ENCODE measurements at places on chromosomes 2 and 18.

- DNase-seq = no peak
Measured at GRCh38 chr2:200307724-200308545, 1.4 kb downstream of the SPATS2L start.

DNA sequence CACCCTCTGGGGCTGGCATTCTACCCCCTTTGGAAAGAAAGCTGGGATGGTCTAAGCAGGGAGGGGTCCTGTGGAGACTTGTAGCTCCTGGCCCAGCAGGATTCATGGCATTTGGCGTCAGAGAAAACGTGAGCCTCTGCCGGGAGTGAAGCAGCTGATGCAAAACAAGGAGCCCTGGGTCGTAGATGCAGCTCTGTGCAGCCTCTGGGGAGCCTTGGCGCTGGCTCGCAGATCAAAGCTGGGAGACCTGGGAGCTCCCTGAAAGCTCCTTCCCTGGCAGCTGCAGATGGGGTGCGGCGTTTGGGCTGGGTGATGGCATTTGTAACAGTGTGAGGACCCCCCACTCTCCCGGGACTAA lies 148.3 kb downstream of the KLHL29 start:
- DNase-seq = no peak

GRCh38 chr2:224190234-224190935 lies 151.3 kb upstream of the SERPINE2 start:
- no peak for DNase-seq

GRCh38 chr2:191297033-191297432 lies 51.8 kb downstream of the MYO1B start:
- no peak for DNase-seq

GRCh38 chr2:127649100-127649611 lies 3.2 kb downstream of the GPR17 start:
- no peak for DNase-seq

GRCh38 chr2:65320946-65321345 lies 93.3 kb downstream of the ACTR2 start:
- DNase-seq = no peak

DNA sequence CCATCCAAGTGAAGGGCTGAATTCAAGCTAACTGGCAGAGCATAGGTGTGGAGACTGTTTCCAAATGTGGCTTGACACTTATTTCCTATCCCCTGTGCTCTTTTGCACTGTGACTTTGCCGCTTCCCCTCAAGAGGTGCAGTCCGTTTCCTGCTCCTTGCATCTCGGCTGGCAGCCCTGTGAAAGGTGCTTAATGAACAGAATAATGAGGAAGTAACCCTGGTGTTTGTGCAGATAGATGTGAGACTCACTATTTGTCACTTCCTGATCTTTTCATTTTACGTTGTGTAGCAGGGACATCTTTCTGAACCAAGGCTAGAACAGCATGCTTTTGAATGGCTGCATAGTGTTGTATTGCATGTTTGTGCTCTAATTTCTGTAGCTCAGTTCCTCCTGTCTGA lies 60.8 kb downstream of the CEP192 start:
- no peak for DNase-seq

GRCh38 chr2:11876436-11876835 lies 130.0 kb downstream of the LPIN1 start:
- DNase-seq = peak; percentile 1

DNA sequence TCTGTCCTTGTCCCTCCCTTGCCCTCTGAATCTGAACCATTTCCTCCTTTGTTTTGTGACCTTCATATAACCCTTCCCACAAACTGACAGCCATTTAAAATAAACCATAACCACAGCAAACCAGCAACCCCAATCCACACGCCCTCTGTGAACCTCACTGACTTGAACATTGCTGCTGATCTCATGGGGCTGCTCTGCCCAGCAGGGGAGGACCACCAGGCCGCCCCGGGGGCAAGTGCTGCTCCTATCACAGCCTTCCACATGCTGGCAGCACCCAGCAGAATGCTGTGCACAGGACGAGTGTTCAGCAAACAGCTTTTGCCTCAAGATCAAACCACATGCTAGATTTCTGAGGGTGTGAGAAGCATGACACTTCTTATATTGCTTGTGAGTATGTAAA lies 73.9 kb upstream of the UXS1 start:
- no peak for DNase-seq

- DNase-seq = peak; percentile 64
Measured at GRCh38 chr18:34773961-34774766, 64.1 kb downstream of the DTNA start.

DNA sequence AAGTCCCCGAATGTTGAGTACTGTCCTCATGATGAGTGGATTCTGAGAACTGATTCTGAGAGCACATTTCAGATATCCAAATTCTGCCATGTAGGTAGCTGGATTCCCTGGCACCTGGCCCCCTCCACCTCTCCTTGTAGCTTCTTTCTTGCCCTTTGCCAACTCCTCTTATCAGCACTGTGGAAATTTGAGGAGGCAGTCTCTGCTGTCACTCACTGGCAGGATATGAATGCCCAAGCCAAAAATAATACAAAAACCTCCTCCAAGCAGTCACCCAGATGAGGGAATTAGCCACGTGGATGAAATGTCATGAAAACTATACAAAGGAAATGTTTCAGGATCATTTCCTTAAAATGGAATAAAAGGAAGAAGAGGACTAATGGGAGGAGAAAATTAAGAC lies 276.8 kb downstream of the SETBP1 start:
- no peak for DNase-seq

- DNase-seq = no peak
Measured at GRCh38 chr2:56465491-56465890, 281.7 kb downstream of the CCDC85A start.

- DNase-seq = no peak
Measured at GRCh38 chr2:219634171-219634940, 6.9 kb downstream of the SLC4A3 start.

GRCh38 chr2:231187736-231188505 lies 10.5 kb upstream of the ARMC9 start:
- DNase-seq = no peak

DNA sequence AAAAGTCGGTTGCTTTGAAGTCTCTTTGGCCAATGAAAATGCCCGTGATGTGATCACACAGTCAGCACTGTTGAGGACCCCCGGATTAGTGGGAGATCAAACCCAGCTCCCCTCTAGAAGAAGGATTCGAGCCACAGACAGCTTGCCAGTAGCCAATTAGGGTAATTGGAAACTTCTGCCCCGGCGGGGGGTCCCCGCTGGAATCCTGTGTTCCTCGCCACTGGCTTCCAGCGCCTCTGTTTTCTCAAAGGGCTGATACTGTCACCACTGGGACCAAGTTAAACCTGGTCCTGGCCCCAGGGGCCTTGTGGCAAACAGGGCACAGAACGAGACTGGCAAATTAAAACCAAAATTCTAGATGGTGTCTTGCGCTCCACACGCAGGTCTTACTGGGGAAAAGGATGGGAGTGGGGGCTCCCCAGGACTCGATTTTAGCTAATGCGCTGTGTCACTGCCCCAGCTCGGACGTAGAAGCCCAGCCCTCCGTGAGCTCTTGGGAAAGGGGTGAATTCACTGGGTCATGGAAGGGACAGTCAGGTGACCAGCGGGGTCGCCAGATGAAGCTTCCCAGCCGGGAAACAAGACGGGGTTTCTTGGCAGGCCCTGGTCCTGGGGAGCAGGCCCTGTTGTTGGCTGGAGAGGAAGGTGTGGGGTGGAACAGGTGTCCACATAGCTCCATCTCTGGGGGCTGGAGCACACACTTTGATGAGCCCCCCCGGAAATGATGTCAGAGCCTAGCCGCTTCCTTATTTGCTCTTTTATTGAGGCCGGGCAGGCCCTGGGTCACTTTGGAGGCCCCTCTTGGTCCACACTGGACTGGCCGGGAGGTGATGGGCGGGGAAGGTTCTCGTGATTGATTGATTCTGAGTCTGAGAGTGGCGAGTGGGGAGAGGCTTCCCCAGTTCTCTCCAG lies 90.2 kb downstream of the SMAD7 start:
- DNase-seq = no peak

- peak; percentile 72 for DNase-seq
Measured at GRCh38 chr2:71581026-71581425, 127.7 kb downstream of the DYSF start.

- no peak for DNase-seq
Measured at GRCh38 chr2:239318790-239319661, 81.8 kb downstream of the HDAC4 start.

- no peak for DNase-seq
Measured at GRCh38 chr18:46134920-46135675, 30.9 kb downstream of the HAUS1 start.

DNA sequence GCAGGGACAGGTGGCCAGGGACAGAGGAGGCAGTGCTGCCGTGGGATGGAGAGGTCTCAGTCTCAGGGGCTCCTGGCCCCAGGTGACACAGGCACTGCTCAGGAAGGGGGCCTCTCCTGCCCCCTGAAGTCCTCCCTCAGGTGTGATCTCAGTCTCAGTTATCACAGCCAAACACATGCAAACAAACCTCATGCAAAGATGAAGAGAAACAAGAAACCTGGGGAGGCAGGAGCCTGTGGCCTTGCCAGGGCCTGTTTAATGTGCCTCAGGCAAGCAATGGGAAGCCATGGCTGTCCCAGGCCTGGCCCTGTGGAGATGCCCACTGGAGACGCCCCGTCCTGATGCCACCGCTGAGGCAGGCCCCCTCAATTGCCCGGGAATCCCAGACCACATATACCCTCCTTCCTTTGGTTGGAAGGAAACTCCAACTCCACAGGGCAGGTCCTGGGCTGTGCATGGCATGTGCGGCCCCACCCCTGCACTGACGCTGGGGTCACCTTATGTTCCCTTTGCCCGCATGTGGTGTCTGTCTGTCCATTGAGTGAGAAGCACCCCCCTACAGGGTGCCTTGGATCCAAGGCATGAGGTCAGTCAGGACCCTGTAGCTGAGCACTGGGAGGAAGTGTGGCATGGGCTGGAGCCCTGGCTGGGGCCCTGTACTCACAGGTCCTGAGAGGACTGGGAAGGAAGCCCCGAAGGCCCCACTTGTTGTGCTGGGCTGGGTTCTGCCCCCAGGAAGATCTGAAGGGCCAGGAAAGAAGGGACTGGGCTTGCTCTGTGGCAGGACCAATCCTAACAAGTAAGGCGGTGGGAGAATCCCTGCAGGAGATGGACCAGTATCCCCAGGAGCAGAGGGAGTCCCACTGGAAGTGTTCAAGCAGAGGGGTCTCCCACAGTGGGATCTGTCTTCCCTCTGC lies 68.8 kb upstream of the RAB6C start:
- no peak for DNase-seq

GRCh38 chr2:216646116-216646515 lies 12.9 kb downstream of the IGFBP2 start:
- no peak for DNase-seq

- DNase-seq = no peak
Measured at GRCh38 chr2:60386436-60386835, 167.0 kb downstream of the BCL11A start.

GRCh38 chr2:200625282-200625681 lies 39.5 kb downstream of the AOX1 start:
- DNase-seq = no peak

GRCh38 chr2:41510108-41510507 lies 537.7 kb upstream of the PKDCC start:
- no peak for DNase-seq

DNA sequence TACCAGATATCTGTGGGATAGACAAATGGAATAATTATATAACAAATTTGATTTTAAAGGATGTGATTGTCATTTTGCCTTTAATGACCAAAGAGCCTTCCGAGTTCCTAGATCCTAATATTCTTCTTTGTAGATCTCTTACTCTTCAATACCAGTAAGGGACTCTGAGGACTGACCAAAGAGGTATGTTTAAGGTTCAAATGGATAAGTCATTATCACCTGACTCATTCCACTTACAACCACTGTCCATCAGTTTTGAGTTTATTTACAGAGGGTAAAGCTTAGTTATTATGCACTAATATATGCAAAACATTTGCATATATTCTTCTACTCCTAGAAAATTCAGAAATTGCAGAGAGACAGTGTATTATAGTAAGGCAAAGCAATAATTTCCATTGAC lies 62.7 kb downstream of the CCDC148 start:
- no peak for DNase-seq

DNA sequence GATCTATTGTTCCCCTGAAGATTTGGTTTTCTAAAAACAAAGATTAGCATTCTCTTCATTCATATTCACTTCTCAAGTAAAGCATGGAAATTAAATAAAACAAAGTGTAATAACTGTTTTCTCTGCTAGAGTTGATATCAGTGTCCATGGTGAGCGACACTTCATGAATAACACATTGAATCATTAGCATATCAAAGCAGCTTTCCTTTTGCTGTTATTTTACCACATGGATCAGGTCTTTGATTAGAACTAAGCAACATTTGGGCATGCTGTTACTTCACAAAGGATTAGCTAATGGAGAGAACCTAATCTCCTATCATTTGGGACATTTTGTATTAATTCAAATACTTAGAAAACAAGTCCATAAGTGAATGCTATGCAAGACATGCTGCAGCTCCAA lies 368.8 kb upstream of the CDH19 start:
- no peak for DNase-seq

DNA sequence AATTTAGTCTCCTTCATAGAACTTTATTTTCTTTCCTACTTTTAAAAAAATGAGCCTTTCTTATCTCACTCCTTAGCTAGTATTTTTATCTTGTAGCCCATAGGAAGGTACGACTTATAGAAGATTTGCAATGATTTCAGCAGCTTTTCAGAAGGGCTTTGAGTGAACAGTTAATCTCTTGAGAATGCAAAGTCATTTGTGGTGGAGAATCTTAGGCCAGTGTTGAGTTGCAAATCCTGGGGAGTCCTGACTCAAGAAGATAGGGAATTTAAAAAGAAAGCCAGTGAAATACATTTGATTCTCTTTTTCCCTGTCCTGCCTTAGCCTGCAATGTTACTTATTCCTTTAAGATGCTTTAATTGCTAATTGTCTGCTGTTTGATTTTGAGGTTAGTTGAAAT lies 33.6 kb downstream of the LYPD6 start:
- no peak for DNase-seq

All from femur (tissue), 1 donor.